GM12891 (cell line): ENCODE measurements at places on chromosomes 16 and 17.

DNA sequence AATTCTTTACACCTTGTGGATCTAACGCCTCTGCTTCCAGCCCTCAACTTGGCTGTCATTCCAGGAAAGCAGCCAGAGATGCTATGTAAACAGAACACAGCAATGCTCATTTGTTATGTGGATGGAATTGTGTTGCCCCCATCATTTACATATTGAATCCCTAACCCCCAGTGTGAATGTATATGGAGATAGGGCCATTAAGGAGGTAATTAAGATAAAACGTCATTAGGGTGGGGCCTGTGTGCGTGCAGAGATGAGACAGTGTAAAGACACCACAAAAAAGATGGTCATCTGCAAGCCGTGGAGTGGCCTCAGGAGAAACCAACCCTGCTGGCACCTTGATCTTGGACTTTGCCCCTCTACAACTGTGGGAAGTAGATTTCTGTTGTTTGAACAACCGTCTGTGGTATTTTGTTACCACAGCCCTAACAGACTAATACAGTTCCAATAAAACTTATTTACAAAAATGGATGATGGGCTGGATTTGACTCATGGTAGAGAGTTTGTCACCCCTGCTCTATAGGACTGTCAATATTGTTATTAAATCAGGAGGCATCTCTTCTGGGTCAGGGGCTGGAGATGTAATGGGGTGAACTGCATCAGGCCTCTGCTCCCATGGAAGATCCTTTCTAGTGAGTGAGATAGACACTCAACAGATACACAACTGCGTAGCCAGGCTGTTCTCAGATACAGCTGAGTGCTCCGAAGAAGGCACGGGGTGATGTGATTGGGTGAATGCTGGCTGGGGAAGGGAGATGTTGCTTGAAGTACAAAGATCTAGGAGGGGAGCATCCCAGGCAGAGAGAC lies 339.0 kb downstream of the SNX29 start:
- DNase-seq = no peak

- no peak for DNase-seq
These were observed 174.7 kb downstream of the KATNIP start for GRCh38 chr16:27724482-27725235.

GRCh38 chr16:88768071-88768783 lies 16.8 kb downstream of the PIEZO1 start:
- DNase-seq = no peak

DNA sequence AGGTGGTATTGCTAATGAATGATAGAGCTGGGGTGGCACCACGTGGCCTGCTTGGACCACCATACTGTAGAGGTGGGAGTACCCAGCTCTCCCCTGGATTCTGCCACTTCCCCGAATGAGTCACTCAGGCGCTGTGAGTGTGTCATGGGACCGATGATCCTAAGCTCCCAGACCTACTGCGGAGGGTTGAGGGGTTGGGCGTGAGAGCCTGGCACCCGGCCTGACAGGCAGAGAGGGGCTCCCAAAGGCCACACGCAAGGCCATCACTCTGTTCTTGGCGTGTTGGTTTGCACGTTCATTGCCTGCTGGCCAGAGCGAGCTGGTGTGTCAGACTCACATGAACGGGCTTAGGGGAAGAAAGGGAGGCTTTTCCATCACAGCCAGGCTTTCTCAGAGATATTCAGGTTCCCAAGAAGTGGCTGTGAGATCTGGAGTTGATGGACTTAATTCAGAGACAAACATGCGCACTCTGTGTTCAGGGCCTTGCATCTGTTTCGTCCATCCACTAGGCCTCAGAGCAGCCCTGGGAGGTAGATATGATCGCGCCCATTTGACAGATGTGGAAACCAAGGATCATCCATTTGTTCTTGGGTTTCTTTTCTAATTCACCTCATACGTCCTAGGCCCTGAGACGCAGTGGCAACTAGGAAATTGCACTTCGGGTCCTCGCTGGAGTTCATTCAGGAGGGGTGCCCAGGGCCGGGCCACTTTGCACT lies 41.4 kb downstream of the CMIP start:
- DNase-seq = no peak

DNA sequence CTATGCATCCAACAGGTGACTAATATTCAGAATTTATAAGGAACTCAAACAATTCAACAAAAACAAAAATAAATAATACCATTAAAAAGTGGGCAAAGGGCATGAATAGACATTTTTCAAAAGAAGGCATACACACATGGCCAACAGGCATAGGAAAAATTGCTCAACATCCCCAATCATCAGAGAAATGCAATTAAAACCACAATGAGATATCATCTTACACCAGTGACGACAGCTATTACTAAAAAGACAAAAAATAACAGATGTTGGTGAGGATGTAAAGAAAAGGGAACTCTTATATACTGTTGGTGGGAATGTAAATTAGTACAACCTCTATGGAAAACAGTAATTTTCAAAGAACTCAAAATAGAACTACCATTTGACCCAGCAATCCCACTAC lies 250.4 kb upstream of the N4BP1 start:
- no peak for DNase-seq

DNA sequence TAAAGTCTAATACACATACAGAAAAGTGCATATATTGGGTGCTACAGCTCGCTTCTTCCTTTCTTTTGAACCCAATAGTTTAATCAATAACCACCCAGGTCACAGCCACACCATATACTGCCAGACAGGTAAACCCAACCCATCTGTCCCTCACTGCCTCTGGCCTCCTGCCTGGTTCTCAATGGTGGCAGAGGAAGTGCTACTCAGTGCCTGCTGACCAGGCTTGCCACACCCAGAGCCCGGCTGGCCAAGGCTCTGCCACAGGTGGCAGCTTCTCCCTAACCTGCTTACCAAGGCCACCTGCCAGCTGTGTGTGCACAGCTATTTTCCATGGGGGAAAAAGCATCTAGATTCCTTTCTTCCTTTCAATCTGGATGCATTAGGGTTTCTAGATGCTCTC lies 584 bp downstream of the PMP22 start:
- no peak for DNase-seq

GRCh38 chr16:67240506-67240905 lies 6.8 kb downstream of the FHOD1 start:
- DNase-seq = no peak

- no peak for DNase-seq
These were observed 74.4 kb downstream of the PCTP start for GRCh38 chr17:55825213-55825612.

DNA sequence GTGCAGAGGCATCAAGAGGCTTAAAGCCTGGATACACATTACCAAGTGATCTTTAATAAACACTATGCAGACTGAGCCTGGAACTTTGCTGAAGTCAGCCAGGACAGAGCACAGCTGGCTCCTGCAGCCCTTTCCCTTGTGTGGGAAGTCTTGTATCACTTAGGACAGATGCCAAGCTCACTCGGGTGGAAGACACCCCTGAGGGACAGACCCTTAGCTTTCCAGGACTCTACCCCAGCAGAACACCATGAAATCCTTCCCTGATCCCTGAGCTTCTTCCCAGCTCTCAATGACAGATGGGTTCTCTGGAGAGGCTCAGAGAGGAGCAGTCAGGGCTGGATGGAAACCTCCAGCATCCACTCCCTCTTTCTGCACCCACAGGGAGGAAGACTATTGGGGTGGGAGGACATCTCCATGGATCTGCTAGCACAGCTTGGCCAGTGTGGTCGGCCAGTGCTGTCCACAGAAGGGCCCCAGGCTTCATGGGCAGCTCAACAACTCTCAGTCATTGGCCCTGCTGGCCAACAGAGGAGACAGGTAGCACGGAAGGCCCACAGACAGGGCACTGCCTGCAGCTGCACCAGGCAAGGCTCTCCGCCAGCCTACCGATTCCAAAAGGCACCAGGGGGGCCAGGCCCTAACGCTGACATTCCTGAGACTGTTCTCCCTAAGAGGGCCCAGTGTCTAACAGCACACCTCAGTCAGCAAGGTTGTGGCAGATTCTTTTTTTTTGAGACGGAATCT lies 15.9 kb downstream of the RAB5C start:
- DNase-seq = no peak

DNA sequence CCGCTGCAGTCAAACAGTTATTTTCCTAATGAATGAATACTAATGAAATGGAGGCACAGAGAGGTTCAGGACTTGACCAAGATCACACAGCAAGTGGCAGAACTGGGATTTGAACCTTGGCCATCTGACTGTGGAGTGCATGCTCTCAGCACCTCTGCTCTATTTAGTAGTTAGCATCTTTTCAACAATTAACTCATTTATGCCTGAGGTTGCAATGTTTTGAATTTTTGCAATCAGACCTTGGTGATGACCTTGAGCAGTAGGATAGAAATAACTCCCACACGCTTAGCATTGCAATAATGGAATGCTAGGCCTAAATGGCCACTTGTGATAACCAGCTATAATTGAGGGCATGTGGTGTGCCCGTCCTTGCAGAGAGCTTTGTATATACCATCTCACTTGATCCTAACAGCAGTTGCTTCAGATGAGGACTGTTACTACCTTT lies 31.0 kb downstream of the NAGPA start:
- DNase-seq = no peak

GRCh38 chr17:42613699-42614295 lies 4.3 kb downstream of the TUBG1 start:
- no peak for DNase-seq

GRCh38 chr17:40247926-40248495 lies 28.9 kb downstream of the WIPF2 start:
- no peak for DNase-seq

DNA sequence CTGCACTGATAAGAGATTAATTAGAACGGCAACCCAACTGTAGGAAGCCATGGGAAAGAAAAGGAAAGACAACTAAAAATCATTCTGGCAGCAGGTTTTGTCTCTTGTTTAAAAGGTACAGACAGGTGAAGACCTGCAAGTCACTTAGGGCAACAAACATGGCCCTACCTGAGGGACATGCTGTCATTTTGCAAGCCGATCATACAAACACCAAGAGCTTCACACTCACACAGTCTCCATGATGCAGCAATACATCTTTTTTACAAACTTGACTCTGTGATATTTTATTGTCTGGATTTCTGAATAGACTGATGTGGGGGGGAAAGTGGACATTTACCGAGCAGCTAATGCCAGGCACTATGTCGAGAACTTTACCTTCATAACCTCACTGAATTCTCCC lies 101.8 kb downstream of the PARN start:
- DNase-seq = no peak

- DNase-seq = no peak
These were observed 16.5 kb upstream of the ADGRG3 start for GRCh38 chr16:57651344-57652333.

DNA sequence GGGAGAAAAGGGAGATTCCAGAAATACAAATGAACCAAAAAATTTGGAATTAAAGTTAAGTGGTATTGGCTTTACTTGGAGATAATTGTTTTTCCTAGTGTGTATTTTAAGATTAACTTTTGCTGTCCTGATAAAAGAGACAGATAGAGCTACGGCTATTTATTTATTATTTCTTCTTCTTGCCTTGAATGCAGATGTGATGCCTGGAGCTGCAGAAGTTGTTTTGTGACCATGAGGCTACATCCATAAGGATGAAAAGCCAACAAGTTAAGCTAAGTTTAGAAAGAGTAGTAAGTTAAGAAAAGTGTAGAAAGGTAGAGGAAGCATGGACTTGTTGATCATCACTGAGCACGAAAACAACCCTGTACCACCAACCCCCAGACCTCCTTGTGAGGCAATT lies 41.7 kb downstream of the SOX9 start:
- DNase-seq = no peak

DNA sequence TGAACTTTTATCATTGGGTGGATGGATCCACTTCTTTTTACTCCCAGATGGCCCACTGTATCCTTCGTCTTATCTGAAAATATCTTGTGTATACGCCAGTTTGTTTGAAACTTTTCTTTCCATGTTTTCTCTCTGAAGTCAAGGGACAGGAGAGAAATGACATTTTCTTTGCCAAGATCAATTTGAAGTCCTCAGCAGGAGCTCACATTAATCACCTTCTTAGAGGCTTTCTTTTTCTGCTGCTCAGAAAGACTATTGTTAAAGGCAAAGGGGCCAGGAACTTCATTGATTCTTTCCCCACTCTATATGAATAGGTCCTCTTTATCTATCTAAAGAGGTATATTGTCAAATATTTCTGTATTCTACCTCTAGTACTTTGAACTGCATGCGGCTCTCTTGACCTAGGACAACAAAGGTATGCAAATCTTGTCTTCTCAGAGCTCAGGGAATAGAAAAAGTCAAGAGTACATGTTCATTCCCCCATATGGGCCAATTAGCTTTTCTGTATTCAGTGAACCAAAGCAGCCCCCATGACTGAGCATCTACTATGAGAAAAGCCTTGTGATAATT lies 583.3 kb downstream of the HS3ST4 start:
- DNase-seq = no peak

DNA sequence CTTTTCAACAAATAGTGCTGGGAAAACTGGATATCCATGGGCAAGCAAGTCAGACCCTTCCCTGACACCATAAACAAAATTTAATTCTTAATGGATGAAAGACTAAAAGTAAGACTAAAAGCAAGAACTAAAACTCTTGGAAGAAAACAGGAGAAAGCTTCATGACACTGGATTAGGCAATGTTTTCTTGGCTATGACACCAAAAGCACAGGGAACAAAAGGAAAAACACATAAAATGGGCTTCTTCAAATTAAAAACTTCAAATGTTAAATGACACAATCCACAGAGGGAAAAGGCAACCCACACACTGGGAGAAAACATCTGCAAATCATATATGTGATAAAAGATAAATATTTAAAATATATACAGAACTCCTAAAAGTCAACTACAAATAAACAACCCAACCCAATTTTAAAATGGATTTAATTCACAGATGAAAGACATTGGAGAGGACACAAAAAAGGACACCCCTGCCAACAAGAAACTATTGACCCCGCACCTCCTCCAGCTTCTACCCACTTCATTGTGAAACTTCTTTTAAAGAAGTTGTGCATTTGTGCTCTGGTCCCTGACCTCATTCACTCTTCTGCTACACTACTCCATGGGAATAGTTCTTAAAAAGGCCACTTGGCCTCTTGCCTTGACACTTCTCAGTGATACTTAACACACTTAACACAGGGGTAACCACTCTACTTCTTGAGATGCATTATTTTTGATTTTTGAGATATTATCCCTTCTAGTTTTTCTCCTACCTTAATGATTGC lies 80.3 kb downstream of the TRIM37 start:
- DNase-seq = no peak

GRCh38 chr17:16425698-16426659 lies 10.6 kb downstream of the TRPV2 start:
- no peak for DNase-seq

- DNase-seq = no peak
These were observed 33.5 kb downstream of the TMC6 start for GRCh38 chr17:78095035-78095434.

GRCh38 chr17:71703701-71704100 lies 417.1 kb upstream of the SOX9 start:
- no peak for DNase-seq

GRCh38 chr16:67641779-67642708 lies 2.9 kb upstream of the CARMIL2 start:
- no peak for DNase-seq

GRCh38 chr17:68182011-68182306 lies 65.9 kb upstream of the AMZ2 start:
- no peak for DNase-seq

DNA sequence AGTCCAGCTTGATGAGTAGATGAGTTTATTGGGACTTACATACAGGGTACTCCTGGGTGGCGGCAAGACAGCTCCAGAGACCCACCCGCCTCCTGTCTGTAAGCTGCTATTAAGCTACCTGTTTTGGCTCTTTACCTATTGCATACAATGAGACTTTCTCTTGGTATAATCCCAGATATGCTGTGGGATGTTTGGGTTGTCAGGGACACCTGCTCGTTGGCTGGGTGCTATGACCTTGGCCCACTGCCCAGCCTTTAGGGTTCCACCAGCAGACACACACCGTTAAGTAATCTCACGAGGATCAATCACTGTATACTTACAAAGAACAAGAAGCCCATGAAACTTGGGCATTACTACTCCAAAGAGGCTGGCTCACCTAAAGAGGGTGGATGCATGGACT lies 116.4 kb downstream of the NPIPB5 start:
- no peak for DNase-seq
